ENCODE measurements at places on chromosomes 3 and 15. TPM values are rescaled to one million over a fixed set of nuclear protein-coding genes. Genes with fewer than 3 reads are reported as not detected.

DNA sequence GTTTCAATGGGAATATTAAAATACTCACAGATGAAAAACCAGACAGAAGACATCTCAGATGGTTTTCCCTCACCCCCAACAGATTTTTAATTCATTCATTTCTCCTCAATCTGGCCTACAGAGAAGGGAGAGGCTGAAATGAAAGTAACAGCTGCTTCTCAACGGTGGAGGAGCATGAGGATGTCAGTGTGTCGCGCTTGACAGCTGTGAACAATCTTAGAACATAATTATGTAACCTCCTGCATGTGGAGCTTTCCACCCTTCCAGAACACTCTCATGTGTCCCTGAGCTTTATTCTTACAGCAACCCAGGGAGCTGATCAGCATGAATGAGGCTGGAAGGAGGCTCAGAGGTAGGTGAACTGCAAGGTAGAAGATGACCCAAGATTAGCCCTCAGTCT is 52.7 kb downstream of the MB21D2 start:
- no peak overlapping the region for H3K27ac ChIP-seq
- no peaks in the 10 kb centered on the region for H3K4me1 ChIP-seq
- H3K36me3 ChIP-seq: no peaks in the 10 kb centered on the region
- no peak overlapping the region for H3K4me3 ChIP-seq
- no peaks in the 10 kb centered on the region for H3K27me3 ChIP-seq

- no peak overlapping the region for H3K27ac ChIP-seq
- no peaks in the 10 kb centered on the region for H3K36me3 ChIP-seq
- no peak overlapping the region for H3K4me3 ChIP-seq
Observed at GRCh38 chr3:188389711-188390342, 235.9 kb downstream of the LPP start.

DNA sequence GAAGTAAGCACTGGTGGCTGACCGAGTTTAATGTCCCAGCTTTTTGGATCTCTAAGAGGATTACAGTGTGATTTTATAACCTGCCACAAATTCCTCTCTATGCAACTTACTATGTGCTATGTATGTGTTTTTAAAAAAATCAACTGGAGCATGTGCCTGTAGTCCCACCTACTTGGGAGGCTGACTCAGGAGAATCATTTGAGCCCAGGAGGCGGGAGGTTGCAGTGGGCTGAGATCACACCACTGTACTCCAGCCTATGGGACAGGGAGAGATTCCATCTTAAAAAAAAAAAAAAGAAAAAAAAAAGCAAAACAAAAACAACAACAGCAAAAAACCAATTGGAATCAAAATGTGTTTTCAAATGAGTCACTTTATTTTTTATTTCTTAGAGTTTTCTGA is 29.6 kb downstream of the DUT start:
- no peaks in the 10 kb centered on the region for H3K4me1 ChIP-seq
- DNase-seq: no peak
- H3K36me3 ChIP-seq: no peaks in the 10 kb centered on the region
- H3K27ac ChIP-seq: no peak overlapping the region
- no peaks in the 10 kb centered on the region for H3K27me3 ChIP-seq
- H3K4me3 ChIP-seq: no peak overlapping the region

DNA sequence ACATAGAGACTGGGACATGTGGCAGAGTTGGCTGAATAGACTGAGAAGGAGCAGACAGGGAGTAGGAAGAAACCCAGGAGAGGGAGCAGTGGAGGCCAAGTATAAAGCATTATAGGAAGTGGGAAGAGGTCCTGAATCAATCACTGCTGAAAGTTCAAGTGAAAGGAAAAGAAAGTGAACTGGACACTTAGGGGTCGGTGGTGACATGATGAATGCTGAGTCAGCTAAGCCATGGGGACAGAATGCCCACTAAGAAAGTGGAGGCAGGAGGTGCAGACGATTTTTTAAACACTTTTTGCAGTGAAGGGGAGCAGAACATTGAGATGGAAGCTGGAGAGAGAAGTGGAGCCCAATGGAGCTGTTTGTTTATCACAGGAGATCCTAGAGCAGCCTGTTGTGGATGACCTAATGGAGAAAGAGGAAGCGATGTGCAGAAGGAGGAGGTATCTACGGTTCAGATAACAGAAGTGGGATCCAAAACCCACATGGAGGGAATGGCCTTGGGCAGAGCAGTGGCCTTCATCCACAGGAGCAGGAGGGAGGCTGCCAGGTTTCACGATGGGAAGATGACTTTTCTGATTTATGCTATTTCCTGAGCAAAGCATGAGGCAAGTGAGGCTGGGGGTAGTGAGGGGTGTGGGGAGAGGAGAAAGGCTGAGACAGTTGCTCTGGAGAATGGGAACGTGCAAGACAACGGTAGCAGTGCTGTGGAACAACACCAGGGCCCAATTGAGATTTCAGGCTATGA is 208.2 kb downstream of the RPLP1 start:
- no peak overlapping the region for H3K4me3 ChIP-seq
- H3K36me3 ChIP-seq: no peaks in the 10 kb centered on the region
- H3K27ac ChIP-seq: no peak overlapping the region
- no peaks in the 10 kb centered on the region for H3K4me1 ChIP-seq

DNA sequence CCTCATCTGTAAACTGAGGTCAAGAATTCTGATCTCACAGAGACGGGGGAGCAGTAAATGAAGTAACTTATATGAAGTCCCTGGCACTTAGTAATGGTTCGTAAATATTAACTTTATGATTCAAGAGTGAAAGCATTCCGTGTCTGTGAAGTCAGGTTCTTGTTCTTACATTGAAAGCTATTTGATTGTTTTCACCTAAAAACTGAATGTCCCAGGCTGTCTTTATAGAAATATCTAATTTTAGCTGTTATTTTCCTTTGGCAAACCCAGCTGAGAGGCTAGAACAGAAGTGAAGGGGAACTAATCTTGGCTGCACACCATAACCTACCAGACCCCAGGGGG is 84.5 kb downstream of the CHSY1 start:
- H3K4me1 ChIP-seq: peaks cover 7% of the 10 kb centered on the region
- no peak for DNase-seq
- no peaks in the 10 kb centered on the region for H3K36me3 ChIP-seq
- no peak overlapping the region for H3K4me3 ChIP-seq
- no peaks in the 10 kb centered on the region for H3K27me3 ChIP-seq

DNA sequence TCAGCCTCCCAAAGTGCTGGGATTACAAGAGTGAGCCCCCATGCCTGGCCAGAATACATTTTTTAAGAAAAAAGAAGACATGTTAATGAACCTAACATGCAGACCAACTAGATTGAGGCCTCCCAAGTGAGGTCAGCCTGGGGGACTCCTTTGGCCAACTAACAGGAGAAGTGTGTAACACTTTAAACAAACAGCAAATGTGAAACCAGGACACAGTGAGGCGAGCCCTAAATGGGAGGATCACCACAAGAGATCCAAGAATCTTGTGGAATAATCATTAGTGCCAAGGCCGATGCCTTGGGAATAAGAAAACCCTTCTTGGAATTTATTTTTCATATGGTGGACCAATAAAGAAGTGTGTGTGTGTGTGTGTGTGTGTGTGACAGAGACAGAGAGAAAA is 73.9 kb downstream of the ATP10A start:
- DNase-seq: no peak
- H3K4me1 ChIP-seq: no peaks in the 10 kb centered on the region
- H3K27ac ChIP-seq: no peak overlapping the region
- H3K4me3 ChIP-seq: no peak overlapping the region
- H3K27me3 ChIP-seq: no peaks in the 10 kb centered on the region

GRCh38 chr3:168288511-168289401 is 193.0 kb upstream of the GOLIM4 start:
- H3K27ac ChIP-seq: no peak overlapping the region
- H3K27me3 ChIP-seq: no peaks in the 10 kb centered on the region
- no peak for DNase-seq
- no peaks in the 10 kb centered on the region for H3K36me3 ChIP-seq
- no peak overlapping the region for H3K4me3 ChIP-seq

GRCh38 chr3:46029953-46030543 is 2.8 kb upstream of the XCR1 start:
- no peak overlapping the region for H3K4me3 ChIP-seq
- H3K27ac ChIP-seq: no peak overlapping the region
- H3K27me3 ChIP-seq: no peaks in the 10 kb centered on the region

DNA sequence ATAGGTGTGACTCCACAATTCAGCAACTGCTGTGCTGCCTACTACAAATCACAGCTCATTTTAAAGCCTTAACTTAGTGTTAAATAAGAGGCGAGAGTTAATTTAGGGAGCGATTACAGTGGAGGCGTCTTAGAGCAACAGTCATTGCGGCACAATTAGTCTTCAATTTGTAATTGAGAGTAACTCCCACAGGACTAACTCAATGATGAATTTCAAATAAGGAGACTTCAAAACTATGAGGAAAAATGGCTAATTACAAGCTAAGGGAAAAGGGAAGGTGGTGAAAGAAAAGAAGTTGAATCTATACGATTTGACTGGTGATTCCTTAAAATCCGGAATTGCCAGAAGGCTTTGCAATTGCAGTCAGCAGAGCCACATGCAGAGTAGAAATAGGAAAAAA is 63.7 kb upstream of the FOXB1 start:
- H3K4me3 ChIP-seq: no peak overlapping the region
- H3K4me1 ChIP-seq: no peaks in the 10 kb centered on the region
- no peaks in the 10 kb centered on the region for H3K27me3 ChIP-seq
- DNase-seq: no peak
- H3K36me3 ChIP-seq: no peaks in the 10 kb centered on the region
- no peak overlapping the region for H3K27ac ChIP-seq

- H3K27ac ChIP-seq: no peak overlapping the region
- no peaks in the 10 kb centered on the region for H3K36me3 ChIP-seq
- DNase-seq: no peak
- H3K4me1 ChIP-seq: no peaks in the 10 kb centered on the region
- no peaks in the 10 kb centered on the region for H3K27me3 ChIP-seq
Observed at GRCh38 chr3:186261638-186262037, 100.4 kb downstream of the DGKG start.

GRCh38 chr3:65560133-65560532 is 478.6 kb downstream of the MAGI1 start:
- H3K4me1 ChIP-seq: no peaks in the 10 kb centered on the region
- no peaks in the 10 kb centered on the region for H3K36me3 ChIP-seq
- no peak for DNase-seq
- no peak overlapping the region for H3K4me3 ChIP-seq

- H3K4me1 ChIP-seq: no peaks in the 10 kb centered on the region
- no peak overlapping the region for H3K27ac ChIP-seq
- no peaks in the 10 kb centered on the region for H3K27me3 ChIP-seq
- no peak for DNase-seq
- peaks cover 10% of the 10 kb centered on the region for H3K36me3 ChIP-seq
Observed at GRCh38 chr3:149739396-149739795, 12.9 kb downstream of the COMMD2 start.

DNA sequence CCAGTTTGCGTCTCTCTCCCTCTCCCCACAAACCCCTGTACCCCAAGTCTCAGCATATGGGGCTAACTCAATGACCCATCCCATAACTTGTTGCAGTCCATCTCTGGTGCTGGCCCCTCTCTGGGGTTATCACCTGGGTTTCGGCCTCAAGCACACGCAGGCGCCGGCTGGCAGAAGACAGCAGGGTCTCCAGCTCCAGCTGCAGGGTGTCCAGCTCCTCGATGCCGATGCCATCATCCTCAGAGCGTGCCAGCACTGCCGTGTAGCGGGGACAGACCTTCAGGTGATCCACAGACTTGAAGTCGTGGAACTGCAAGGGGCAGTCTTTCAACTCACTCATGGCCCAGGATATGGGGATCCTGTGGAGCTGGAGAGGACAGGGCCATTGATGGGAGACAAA is 1.1 kb downstream of the TADA3 start:
- peaks cover 13% of the 10 kb centered on the region for H3K4me1 ChIP-seq
- no peaks in the 10 kb centered on the region for H3K36me3 ChIP-seq
- no peaks in the 10 kb centered on the region for H3K27me3 ChIP-seq
- H3K27ac ChIP-seq: no peak overlapping the region

DNA sequence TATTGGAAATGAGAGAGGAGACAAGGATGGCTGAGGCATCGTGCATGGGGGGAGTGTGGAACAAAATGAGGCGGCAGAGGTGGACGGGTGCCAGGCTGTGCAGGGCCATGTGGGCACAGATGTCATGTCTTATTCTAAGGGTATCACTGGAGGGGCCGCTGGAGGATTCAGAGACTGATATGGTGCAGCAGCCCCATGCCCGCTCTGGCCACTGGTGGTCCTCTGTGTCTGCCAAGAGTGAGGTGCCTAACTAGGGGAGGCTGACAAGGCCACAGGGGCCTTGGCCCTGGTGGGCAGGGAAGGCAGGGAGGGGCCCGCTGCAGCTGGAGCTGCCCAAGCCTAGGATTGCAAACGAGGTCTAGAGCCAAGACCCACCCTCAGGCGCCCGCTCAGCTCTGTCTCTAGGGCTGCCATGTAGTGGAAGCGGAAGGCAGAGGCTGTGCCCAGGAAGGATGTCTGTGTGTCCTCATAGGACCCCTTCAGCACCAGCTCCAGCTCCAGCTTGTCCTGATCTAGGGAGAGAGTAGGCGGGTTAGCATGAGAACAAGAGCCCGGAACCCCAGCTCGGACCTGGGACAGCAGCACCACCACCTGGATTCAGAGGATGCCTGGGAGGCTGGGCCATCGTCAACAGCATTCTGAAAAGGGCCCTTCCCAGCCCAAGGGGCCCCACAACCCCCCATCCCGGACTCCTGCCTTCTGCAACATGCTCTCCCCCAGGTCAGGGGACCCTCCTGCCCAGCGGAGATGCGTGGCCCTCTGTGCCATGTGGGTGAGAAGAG is 11.3 kb downstream of the PLA2G4D start:
- H3K27ac ChIP-seq: no peak overlapping the region
- no peaks in the 10 kb centered on the region for H3K36me3 ChIP-seq
- no peak overlapping the region for H3K4me3 ChIP-seq
- no peaks in the 10 kb centered on the region for H3K27me3 ChIP-seq
- H3K4me1 ChIP-seq: no peaks in the 10 kb centered on the region

- H3K27me3 ChIP-seq: no peaks in the 10 kb centered on the region
- no peak overlapping the region for H3K27ac ChIP-seq
- no peaks in the 10 kb centered on the region for H3K4me1 ChIP-seq
Observed at GRCh38 chr3:58874248-58874741, 175.5 kb downstream of the CFAP20DC start.

GRCh38 chr3:122985539-122985938 is 42.0 kb downstream of the SEMA5B start:
- H3K27me3 ChIP-seq: no peaks in the 10 kb centered on the region
- no peaks in the 10 kb centered on the region for H3K4me1 ChIP-seq
- no peaks in the 10 kb centered on the region for H3K36me3 ChIP-seq
- no peak overlapping the region for H3K27ac ChIP-seq

GRCh38 chr3:144662729-144663128 is 691.1 kb downstream of the DIPK2A start:
- H3K4me1 ChIP-seq: no peaks in the 10 kb centered on the region
- no peak for DNase-seq
- no peak overlapping the region for H3K4me3 ChIP-seq
- H3K27me3 ChIP-seq: no peaks in the 10 kb centered on the region
- H3K27ac ChIP-seq: no peak overlapping the region

Gene DNAJB8
- not detected for polyA plus RNA-seq

Gene KCNAB1
- 0.76 TPM for polyA plus RNA-seq

Gene SAMD7
- not detected for polyA plus RNA-seq

Gene CD200R1
- polyA plus RNA-seq: not detected

Gene ACTRT3
- polyA plus RNA-seq: 0.49 TPM

Gene CLSTN2
- 0.65 TPM for polyA plus RNA-seq

Gene TLR9
- polyA plus RNA-seq: 0.27 TPM

Gene FAM162A
- polyA plus RNA-seq: 74.3 TPM
